ENCODE measurements at places on chromosomes 3 and 15.

DNA sequence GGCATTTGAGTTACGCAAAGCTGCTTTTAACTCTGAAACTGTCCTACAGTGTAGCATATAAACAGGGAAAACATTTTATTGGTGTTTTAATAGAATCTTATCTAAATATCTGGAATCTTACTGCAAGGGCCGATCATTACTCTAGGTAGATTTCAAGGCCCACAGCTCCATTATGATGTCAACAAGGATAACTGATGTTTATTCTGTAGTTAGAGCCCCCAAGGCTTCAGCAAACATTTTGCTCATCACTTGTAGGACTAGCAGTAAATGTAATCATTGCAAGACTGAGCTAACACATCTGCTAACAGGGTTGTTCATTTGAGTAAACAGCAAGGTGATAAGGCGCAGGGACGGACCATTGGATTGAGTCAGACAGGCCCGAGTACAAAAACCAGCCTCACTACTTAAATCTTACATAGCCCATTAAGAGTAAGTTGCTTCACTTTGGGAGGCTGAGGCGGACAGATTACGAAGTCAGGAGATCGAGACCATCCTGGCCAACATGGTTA, 332.5 kb upstream of the TPRG1 start:
- DNase-seq, result no peak

DNA sequence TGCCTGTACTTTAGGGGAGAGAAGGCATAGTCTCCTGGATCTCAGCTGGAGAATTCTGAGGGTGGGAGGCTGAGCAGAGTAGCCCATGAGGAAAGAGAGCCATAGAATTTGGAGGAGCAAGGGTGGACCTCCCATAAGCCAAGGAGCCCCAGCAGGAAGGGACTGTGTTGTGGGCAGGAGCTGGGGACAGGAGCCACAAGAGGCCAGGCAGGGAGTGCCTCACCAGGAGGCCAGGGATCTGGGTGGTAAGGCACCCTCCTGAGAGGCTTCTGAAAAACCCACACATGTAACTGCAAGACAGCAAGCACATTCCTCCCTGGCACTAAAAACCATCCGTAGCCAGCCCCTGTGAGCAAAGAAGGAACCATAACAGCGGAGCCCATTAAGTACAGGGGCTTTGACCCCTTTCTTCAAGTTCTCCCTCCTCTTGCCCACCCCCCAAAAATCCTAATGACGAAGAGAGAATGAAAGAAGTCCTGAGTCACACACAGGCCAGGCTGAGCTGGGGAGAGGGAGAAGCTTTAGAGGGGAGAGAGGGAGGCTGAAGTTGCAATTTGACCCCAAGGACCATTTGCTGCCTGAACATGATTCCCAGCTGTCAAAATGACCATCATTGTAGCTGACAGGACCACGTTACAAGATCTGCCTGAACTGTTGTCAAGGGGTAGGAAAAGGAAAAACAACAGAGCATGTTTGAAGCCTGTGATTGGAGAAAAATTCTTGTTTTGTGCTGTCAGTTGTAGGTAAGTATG, 82.6 kb downstream of the TRIM42 start:
- no peak for DNase-seq

GRCh38 chr3:46664188-46664970, 29.1 kb downstream of the ALS2CL start:
- DNase-seq, result no peak

DNA sequence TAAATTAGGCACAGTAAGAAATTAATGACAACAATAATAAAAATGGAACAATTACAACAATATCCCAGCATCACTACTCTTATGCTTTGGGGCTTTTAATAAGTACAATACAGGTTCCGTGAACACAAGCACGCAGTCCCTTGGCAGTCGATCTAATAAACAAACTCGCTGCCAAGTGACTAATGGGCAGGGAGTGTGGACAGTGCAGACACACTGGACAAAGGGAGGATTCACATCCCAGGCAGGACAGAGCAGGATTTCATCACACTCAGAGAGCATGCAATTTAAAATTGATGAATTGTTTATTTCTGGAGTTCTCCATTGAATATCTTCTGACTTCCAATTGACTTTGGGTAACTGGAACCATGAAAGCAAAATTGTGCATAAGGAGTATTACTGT, 524.1 kb upstream of the CFAP20DC start:
- peak; percentile 70 for DNase-seq

DNA sequence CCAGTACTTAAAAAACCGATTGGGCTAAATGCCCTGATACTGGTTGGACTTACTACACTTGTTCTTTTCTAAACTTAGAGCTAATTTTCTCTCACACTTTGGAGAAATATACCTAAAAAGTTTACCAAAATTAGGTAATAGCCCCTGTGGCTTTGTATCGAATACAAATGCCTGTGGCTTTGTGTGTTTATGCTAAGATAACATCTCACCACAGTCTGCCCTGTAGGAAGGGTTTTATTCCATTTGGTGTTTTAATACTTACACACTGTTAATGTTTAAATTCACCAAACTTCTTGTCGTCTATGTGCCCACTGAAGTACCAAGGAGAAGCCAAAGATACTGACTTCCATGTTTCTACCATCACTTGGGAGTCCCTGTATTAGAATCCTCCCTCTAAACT, 66.4 kb downstream of the BCHE start:
- no peak for DNase-seq

DNA sequence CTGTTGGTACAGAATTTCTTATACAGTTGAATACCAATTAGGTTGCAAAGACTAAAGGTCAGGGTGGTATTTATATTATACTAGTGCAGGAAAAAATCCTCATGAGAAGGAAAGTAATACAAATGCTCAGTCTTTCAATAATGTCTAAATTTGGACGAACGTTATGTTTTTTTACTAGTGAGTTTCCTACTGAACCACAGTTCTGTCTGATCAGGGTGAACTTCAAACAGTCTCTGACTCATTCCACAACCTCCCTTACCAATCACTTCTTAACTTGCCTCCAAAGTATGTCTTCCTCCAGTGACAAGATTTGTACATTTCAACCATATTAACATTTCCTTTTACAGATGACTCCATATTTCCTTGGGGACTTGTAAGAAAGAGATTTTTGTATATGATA, 3.4 kb downstream of the TMEM212 start:
- DNase-seq, result no peak

DNA sequence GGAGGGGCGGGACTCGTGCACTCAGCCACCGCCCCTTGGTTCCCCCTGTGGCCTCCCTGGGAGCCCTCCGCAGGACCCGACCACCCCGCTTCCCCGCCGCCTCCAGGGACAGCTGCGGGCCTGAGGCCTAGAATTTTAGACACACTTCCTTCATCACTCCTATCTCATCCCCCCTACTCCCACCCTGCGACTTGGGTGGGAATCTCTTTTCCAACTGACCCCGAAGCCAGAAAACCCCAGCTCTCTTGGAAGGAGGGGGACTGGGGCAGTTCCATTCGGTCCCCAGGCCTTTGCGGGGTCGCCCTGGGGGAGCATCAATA, 289 bp upstream of the TFDP2 start:
- DNase-seq, result no peak

GRCh38 chr3:106758459-106758858, 618.8 kb upstream of the CCDC54 start:
- no peak for DNase-seq

DNA sequence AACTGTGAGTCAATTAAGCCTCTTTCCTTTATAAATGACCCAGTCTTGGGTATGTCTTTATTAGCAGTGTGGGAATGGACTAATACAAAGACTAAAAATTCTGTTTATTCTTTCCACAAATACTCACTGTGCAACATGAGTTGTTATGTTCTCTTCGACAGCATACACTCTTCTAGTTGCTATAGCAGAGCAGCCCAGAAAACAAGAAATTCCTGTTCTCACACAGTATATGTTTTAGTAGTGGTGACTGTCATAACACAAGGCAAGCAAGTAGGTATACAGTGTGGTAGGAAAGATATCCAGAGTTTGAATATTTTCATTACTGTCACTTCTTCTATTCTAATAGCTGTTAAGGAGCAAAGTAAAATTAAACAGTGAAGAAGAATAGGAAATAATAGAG, 453.3 kb downstream of the ROBO1 start:
- DNase-seq, result no peak

DNA sequence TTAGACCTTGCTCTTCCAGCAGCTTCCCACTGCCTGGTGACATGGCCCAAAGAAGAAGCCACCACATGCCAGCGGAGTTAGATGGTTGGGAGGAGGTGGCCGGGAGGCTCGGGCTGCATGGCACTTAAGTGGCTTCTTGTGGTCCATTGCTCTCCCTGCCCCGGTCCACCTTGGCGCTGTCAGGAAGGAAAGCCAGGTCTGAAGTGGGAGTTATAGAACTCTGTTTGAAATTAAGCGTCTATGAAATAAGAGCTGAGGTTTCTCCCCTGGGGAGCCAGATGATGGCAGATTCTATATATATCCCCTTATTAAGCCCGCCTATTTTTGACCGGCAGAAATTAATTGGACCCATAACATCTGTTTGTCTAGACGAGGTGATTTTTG, 61.2 kb downstream of the ITGA11 start:
- no peak for DNase-seq

DNA sequence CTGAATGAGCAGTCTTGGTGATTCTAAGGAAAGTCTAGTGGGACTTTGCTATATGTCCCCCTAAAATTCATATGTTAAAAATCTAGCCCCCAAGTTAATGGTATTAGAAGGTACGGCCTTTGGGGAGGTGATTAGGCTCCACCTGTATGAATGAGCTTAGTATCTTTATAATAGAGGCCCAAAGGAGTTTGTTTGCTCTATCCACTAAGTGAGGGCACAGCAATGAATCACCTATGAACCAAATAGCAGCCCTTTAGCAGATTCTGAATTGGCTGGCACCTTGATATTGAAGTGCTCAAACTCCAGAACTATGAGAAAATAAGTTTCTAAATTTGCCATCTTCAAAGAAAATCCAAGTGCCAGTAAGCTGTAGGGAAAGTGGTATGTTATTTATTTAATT, 187.9 kb downstream of the SUCNR1 start:
- DNase-seq, result no peak

Measured in hippocampal formation (tissue), 2 donors.